BJ (cell line): ENCODE measurements at places on chromosomes 4 and X.
A peak's percentile ranks its signal among the peaks of the same experiment; 100 is the strongest.

GRCh38 chrX:360496-361150 lies 26.1 kb downstream of the PPP2R3B start:
- DNase-seq: no peak

- no peak for DNase-seq
Observed at GRCh38 chr4:125317525-125317877, 2.7 kb downstream of the FAT4 start.

DNA sequence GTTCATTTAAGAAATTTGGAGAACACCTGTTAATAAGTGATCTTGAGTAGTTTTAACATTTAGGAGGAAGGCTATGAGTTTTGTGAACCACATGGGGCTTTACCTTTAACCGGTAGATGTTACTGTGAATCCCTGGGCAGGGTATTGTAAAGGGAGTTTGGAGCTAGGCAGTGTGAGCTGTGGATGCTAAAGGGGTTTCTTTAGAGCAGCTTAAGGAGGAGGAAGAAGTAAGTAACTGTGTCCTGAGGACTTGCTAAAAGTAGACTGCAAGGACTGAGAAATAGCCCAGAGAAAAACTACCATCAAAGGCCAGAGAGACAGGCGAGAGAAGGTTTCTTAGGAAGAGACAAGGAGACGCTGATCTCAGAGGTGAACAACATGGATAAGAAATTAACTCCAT lies 5.6 kb downstream of the RHOH start:
- no peak for DNase-seq

DNA sequence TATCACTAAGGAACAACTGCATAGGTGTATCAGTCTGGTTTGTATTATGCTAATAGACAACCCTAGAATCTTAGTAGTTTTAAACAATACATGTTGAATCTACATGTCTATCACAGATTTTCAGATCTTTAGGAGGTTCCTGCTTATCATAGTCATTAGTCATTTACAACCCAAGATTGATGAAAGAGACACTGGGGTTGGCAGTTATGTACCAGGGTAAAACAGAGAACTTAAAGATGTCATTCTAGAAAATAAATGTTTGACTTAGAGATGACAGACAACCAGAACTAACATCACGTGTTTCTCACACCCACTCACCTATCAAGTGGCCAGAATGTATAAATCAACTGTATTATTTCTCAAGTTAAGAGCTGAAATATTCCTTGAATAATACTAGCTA lies 181.9 kb downstream of the PABPC4L start:
- DNase-seq: no peak

GRCh38 chr4:73687421-73687820 lies 52.9 kb upstream of the CXCL8 start:
- DNase-seq: no peak

GRCh38 chr4:6194458-6195195 lies 5.7 kb downstream of the JAKMIP1 start:
- DNase-seq: no peak

- DNase-seq: no peak
Observed at GRCh38 chr4:62075521-62075920, 875.4 kb downstream of the ADGRL3 start.

DNA sequence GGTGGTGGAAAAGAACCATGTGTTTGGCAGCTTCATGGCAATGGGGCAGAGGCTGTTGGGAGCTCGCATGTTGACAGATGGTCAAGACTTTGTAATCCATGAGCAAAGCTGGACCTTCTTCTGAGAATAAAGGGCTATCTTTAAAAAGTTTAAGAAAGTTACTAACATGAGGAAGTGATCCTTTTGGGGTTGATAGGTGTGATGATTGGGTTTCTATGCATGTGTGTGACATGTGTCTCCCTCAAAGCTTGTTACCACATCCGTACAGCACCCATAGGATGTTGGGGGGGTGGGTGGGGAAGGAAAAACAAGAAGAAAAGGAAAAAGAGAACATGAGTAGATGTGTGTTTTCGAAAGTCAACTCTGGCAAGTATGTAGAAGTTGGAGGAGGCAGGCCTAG lies 123.0 kb upstream of the TLR3 start:
- DNase-seq: no peak

DNA sequence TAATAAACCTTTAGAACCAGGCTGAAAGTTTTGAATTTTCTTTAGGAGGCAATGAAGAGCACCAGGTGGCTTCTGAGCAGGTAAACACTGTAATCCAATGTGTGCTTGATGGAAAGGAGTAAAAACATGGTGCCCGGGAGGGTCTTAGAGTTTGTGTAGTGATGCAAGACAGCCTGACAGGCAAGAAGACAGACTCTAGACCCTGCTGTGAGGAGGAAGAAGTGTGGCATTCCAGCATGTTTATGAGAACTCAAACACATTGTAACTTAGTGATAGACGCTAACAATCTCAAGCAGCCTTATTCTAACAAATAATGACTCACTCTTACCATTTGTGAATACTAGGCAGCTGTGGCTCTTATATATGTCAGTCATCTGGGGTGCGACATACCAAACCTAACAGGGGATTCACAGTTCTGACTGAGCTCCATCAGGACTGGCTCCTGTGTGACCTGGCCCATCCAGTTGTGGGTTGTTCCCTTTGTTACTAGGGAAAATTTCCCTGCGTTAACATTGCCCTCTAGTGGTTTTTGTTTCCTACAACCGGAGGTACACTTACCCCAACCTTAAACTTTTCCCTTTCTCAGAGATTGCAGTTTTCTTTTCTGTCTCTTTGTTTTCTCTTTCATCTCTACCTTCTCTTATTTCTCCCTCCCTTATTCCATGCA lies 53.8 kb downstream of the VSIG4 start:
- no peak for DNase-seq

DNA sequence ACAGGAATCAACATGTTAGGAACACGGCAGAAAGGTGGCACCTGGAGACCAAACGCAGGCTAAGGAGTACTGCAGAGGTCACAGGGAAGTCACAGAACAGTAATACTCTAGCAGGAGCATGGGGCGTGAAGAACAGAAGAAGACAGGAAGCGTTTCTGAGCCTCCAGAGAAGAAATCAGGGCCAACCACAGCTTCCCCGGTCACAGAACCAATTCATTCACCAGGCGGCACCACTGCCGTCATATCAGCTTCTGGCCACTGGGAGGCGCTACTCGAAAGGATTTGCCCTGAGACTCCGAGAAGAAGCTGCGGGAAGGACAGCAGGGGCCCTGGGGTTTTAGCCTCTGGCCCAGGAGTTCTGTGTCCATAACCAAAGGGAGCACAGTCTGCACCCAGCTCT lies 78.0 kb upstream of the DRD5 start:
- no peak for DNase-seq

DNA sequence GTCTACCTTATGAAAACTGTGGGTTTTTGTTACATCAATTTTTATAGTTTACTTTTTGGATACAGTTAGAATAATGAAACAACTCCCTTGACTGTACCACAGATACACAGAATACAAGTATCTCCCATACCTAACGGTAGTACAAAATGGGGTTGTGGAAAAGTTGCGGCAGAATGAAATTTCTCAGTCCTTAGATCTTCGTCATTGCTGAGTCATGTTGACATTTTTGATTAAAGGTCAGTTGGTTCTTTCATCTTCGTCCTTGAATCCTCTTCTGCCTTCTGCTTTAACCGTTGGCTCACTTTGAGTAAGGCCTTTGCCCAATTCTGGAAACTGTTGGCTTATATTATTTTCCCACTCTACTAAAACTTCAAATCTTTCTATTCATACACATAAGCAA lies 75.6 kb downstream of the TRIML1 start:
- no peak for DNase-seq

GRCh38 chrX:52574416-52575275 lies 57.8 kb upstream of the XAGE1B start:
- no peak for DNase-seq

GRCh38 chr4:147617841-147618691 lies 869 bp downstream of the TMEM184C start:
- no peak for DNase-seq

- DNase-seq: no peak
Observed at GRCh38 chrX:40579141-40579540, 1.6 kb upstream of the ATP6AP2 start.

DNA sequence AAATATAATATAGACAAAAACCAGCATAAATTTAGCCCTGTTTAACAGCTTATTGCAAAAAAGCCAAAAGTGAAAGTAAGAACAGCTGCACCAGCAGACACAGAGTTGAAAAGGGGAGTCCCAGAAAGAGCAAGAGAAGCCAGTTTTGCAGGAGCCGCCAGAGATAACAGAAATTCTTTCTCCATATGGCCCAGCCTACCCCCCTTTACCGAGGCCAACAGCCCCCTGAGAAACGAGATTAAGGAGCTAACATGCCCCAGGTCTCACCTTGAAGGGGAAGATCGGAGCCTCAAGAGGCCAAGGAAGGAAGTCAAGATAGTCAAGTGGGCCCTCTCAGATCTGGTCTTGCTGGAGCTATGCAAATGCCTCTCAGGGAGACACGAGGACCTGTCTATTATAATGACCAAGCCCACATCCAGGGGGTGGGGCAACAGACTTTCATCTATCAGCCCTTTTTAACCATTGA lies 4.8 kb downstream of the ACOX3 start:
- DNase-seq: no peak

DNA sequence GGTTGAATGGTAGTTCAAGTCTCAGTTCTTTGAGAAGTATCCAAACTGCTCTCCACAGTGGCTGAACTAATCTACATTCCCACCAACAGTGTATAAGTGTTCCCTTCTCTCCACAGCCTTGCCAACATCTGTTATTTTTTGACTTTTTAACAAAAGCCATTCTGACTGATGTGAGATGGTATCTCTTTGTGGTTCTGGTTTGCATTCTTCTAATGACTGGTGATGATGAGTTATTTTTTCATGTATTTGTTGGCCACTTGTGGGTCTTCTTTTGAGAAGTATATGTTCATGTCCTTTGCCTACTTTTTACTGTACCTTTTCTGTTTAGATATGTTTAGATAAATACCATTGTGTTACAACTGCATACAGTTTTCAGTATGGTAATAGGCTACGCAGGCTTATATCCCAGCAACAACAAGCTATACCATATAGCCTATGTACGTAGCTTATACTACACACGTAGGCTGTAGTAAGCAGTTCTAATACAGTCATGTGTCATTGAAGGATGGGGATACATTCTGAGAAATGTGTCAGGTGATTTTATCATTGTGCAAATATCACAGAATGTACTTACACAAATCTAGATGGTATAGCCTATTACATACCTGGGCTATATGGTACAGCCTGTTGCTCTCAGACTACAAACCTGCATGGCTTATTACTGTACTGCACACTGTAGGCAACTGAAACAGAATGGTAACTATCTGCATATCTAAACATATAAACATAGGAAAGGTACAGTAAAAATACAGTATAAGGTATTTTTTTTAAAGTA lies 28.1 kb downstream of the KLHL8 start:
- no peak for DNase-seq

DNA sequence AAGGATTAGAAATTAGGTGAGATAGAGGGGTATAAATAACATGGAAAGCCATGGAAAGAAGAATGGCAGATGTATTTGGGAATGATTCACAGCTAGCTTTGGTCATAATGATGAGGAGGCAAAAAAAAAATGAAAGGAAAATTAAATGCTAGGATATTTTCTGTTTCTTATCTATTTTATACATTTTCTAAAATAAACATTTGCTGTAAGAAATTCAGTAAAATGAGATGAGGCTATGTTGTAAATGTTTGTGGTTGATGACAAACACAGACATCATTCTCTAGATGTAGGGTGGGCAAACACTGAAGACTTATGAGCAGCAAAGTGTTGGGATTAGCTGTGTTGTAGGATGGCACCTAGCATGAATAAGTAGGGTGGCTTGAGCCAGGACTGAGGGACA lies 407.1 kb downstream of the IL15 start:
- peak; percentile 41 for DNase-seq

DNA sequence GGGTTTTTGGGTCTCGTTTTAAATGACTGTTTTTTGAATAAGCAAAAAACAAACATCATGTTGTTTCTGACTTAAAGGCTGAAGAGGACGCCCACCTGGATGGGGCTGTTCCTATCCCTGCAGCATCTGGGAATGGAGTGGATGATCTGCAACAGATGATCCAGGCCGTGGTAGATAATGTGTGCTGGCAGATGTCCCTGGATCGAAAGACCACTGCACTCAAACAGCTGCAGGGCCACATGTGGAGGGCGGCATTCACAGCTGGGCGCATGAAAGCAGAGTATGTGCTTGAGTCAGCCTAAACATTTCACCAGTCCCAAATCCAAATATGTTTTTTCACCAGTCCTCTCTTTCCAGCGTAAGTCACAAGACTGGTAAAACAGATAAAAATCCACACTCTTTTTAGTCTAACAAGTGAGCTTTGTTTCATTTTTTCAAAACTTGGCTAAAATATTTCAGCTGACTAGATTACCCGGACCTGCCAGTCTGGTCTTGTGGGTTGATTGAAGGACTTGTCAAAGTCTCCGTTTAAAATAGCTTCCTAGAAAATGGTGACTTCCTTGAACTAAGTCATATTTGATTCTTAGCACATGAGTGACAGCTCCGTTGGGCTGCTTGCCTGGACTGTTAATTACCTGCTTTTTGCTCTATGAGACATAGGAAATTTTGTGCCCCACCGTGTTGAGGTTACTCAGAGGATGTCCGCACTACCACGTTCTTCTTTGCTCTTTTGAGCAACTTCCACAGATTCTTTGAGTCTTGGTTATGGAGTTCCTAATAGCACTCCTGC lies 20.8 kb downstream of the ENOPH1 start:
- DNase-seq: no peak

- DNase-seq: no peak
Observed at GRCh38 chr4:152099061-152099425, 338.2 kb upstream of the GATB start.

DNA sequence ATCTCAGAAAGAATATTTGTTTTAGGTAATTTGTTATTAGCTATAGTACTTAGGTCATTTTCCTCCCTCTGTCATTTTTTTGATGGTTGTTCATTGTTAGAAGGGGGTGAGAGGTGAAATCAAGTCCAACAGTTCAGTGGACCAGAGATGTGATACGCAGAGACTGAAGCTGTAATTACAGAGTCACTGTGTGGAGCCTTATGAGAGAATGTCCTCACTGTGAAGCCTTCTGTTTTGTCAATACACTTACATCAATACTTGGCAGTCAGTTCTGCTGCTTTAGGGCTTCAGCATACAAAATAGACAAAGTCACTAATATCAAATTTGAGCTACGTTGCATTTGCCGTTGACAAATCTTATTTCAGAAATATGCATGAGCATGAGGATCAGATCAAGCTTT lies 692.5 kb downstream of the C4orf33 start:
- no peak for DNase-seq

GRCh38 chrX:107979534-107979933 lies 2.6 kb downstream of the TEX13B start:
- DNase-seq: no peak
